ENCODE measurements at places on chromosomes 5 and 9. TPM values are rescaled to one million over a fixed set of nuclear protein-coding genes. Genes with fewer than 3 reads are reported as not detected.

DNA sequence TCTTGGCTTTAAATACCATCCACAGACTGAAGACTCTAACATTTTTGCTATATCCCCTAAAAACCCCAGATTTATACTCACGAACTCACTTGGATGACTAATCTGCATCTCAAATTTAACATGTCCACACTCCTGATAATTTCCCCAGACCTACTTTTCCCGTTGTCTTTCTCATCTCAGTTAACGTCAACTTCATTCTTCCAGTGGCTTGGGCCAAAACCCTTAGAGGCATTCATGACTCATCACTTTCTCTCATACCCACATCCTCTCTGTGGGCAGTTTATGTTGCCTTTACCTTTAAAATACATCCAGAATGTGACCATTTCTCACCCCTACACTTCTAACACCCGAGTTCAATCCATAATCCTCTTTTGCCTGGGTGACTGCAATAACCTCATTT lies 96.7 kb downstream of the EDIL3 start:
- no peak for DNase-seq

DNA sequence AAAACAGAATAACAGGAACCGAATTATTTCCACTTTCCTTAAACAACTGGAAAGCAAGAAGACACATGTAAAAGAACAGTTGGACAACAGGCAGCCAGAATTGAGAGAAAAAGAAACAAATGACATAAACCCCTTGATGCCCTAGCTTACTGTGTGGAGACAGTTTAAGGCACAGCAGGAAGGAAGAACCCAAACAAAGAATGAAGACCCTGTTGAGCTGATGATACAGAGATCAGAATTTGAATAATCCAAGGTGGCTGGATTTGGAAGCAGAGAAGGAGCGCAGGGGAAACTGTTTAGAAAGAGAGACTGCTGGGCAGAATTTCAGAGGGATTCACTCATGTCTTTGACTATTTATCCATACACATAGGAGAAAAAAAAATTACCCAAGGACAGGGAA lies 316.3 kb upstream of the POU5F2 start:
- DNase-seq = no peak

DNA sequence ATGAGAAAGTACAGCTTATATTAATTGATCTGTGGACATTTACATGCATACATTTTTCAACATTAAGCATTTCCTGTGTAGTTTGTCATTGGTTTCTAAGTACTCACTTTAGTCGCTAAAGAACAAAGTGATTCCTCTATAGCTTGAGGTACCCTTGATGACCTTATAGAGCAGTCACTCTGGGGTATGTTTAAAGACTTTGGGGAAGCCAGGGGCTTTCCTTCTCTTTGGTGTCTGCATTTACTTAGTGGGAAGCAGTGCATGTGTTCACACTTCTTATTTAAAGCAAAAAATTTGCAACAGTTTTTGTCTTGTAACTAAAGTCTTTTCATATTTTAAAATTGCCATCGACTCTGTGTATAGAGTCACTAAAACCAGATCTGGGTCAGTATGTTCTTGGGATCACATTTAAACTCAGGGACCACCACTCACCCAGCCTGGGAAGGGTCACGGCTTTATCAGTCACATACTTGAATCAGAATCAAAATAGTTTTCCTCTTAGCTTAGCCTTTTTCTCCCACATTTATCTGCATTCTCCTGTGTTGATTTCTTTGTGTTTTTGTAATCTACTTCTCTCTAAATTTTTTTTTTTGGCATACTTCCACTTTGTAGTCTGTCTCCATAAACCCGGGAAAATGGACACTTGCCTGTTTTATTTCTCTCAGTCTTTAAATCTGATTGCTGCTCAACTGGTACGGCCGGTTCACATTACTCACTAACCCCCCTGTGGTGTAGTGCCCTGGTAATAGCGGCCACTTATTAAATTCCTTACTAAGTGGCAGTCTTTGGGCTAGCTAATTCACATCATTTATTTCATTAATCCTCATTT lies 143.9 kb upstream of the FBN2 start:
- no peak for DNase-seq

GRCh38 chr9:134443174-134444037 lies 117.2 kb downstream of the RXRA start:
- peak; percentile 86 for DNase-seq

- DNase-seq = no peak
Observed at GRCh38 chr5:135355169-135355568, 43.9 kb downstream of the MACROH2A1 start.

BAAT gene
- total RNA-seq = not detected

DMRT3 gene
- not detected for total RNA-seq

GAPT gene
- total RNA-seq = not detected

PDLIM4 gene
- total RNA-seq = not detected

SCGB3A2 gene
- not detected for total RNA-seq

Data from activated naive CD4-positive, alpha-beta T cell treated with anti-CD3 and anti-CD28 coated beads, Interleukin-2, amount 50 U/mL, for 72 hours (primary cell).